ENCODE measurements at places on chromosomes 6 and 20.

GRCh38 chr6:129130106-129130505 lies 247.2 kb downstream of the LAMA2 start:
- no peak for DNase-seq

- DNase-seq: no peak
These were observed 12.8 kb upstream of the BICRAL start for GRCh38 chr6:42769051-42769450.

DNA sequence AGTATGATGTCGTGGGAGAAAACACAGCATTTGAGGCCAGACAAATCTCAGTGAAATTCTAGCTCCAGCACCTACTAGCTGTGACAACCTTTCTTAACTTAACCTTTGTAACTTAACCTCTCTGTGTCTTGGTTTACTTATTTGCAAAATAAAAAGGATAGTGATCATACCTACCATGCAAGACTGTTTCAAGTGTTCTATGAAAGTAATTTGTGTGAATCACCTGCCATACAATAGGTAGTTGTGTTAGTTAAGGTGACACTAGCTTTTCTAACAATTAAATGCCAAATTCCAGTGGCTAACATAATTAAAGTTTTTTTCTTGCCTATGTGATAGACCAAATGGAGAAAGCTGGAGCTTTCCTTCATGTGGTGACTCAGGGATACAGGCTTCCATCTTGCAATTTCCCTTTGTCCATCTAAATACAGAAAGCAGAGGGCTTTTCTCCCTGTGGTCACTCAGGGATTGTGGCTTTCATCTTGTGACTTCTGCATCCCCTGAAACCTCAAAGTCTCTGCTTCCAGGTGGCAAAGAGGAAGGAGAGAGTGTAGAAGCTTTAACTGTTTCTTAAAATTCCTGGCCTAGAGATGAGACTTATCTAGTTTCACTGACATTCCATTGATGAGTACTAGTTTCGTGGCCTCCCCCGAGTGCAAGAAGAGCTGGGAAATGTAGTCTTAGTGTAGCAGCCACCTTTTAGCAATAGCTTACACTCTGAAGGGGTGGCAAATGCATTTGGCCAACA lies 311.4 kb downstream of the CLIC5 start:
- DNase-seq: no peak

DNA sequence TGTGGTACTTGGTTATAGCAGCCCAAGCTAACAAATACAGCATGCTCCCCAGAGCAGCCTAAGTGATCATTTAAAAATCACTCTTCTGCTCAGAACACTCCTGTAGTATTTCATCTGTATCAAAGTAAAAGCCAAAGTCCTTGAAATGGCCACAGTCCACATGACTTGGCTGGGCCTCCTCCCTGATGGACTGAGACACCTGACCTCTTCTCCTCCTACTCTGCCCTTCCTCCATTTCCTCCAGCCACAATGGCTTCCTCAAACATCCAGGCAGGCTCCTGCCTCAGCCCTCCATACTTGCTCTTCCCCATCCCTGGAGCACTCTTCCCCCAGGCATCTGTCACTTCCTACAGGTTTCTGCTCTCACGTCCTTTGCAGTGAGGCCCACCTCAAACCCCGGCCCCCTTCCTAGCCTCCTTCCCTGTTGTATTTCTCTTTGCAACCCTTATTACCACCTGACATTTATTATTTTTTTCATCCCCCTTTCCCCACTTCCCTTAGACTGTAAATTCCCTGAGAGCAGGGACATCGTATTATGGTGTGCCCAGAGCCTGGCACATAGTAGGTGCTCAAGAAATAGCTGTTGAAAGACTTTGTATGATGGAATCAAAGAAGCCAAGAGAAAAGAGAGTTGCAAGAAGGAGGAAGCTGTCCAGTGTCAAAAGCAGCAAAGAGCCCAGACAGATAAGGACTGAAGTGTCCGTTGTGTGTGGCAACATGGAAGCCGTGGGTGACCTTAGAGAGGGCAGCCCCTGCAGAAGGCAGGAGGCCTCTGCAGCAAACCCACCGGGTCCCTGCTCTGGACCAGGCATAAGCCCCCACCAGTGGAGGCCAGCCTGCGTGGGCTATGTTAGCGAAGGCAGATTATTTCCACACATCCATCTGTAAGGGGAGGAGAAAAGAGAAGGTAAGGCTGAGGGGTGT lies 87.5 kb downstream of the TRERF1 start:
- no peak for DNase-seq

DNA sequence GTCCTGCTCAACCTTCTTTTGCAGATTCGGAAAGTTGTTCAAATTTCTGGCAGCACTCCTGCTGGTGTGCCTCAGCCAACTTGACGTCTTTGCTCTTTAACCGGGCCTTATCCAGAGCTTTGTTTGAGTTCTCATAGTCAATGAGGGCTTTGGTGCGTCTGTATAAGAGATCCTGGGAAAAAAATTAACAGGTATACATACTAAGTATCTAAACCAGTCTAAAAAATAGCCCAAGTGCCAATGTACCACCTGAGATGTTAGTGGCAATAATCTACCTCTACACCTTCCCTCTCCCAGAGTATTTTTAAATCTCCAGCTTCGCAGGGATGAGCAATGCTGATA lies 21.1 kb downstream of the SNX5 start:
- no peak for DNase-seq

Data from colonic mucosa (tissue), 4 donors.